ENCODE measurements at places on chromosomes 7 and 10.

DNA sequence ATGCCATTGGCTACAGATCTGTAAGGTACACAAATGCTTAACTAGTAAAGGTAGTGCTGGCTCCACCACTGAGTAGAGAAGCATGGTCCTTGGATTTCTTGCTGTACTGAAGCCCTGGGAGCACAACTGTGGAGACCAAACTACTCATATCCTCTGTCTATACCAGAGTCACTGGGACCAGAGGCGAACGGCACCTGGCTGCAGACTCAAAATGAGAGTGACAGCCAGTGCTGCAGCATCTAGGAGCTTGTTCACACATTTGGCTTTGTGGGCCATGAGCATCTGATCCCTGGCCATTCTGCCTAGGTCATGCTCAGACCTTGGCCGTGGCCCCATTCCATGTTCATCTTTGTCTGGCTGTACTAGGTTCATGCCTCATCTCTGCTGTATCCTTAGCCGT lies 31.9 kb downstream of the LRRC18 start:
- no peak for DNase-seq

GRCh38 chr10:75121322-75121721 lies 9.9 kb downstream of the SAMD8 start:
- DNase-seq, result no peak

- DNase-seq, result no peak
Observed at GRCh38 chr10:28072573-28072972, 73.7 kb upstream of the ODAD2 start.

DNA sequence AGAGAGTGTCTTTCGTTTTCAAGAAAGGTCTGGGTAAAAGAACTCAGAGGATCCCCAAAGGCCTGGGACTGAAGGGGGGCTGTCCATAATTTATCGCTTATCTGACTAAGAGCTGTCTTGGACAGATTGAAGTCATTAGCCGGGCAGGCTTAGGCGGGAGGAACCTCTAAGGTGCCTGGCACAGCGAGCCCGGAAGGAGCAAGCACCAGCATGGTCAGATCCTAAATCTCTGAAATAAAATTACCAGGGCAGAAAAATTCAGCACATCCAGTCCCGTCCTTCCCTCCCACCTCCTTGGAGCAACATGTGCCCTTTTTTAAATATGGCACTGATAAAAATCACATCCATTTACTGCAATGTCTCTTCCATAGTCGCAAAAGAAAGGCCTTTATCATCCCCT lies 86.8 kb downstream of the FAM204A start:
- DNase-seq, result no peak

DNA sequence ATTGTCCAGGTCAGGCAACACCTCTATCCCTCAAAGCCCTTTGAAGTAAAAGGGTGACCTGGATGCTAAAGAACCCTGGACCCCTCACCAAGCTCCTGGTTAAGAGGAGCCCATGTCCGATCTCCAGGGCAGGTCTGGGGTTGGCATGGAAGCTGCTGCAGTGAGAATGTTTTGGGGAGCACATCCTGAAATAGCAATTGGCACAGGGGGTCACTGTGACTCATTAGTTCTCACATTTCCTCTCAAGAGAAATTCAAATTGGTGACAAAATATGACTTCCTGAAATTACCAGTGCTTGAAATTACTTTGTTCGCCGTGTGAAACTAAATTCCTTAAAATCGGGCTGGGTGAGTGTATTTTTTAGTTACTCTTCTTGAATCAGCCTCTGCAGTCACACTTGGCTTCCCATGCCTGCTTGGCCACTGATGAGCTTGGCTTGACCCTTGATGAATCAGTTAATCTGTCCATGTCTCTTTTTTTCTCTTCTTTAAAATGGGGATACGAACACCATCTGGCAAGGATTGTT lies 18.8 kb upstream of the ARHGAP22 start:
- DNase-seq, result no peak

DNA sequence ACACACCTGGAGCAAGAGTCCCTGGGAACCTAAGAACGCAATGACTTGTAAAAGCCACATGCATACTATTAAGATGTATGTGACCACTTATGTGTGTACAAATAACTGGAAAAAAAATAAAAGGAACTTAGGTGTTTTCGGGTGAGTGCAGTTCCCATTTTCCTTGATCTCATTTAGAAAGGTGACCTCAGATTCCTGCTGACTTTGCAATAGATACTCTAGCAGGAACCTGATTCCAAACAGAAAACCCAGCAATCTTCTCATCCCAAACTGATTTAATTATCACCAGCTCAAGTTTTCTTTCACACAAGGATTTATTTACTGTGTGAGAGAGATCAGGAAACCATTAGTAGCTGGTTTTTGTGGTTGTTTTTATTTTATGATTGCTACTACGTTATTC lies 56.5 kb upstream of the LRGUK start:
- no peak for DNase-seq

DNA sequence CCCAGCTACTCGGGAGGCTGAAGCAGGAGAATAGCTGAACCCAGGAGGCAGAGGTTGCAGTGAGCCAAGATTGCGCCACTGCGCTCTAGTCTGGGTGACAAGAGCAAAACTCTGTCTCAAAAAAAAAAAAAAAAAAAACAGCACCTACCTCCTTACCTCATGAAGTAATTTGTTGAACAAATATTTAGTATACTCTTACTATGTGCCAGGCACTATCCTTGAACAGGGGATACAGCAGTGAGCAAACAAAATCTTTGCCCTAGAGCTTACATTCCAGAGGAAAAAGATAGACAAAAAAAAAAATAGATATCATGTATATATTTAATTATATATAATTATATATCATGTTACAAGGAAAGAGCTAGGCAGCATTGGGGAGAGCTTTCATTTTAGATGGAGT lies 36.4 kb upstream of the HERPUD2 start:
- no peak for DNase-seq

DNA sequence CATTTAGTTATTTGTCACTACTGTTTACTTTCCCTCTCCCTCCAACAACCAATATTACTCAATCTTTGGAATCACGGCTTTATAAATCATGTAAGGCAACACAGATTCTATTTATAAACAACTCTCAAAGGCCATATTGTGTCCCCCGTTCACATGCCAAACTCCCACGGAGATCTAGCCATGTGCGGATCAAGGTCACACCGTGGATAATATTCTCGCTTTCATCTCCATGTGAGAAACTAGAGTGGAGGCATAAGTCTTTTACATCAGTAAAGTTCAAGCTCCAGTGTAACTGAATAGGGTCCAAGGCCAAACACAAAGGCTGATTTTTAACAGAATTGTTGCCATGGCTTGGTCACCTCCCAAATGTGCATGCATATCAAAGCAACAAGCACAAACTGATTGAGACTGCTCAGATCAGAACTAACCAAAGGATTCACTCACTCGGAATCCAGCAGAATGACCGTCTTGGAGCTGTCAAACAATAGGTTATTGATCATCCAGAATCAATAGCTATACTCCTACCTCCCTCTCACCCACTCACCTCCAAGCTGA lies 569.5 kb upstream of the LRRN3 start:
- DNase-seq, result no peak

DNA sequence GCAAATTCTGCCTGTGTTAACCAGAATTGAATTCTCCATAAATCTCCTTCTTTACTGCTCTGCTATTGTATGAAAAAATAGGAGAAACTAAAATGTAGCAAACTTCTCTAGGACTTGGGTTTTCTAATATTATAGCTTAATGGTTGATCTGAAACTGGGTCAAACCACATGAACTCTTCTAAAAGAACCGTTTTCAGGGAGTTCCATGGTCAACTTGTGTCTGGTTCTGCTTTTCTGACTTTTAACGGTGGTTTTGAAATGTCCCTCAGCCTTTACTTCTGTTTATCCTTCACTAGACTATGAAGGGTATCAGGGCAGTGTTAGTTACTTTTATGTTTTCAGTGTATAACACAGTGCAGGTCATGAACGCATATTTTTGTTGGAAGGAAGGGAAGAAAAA lies 242.2 kb downstream of the TSPAN12 start:
- DNase-seq, result no peak

GRCh38 chr7:8778459-8778858 lies 345.1 kb downstream of the NXPH1 start:
- DNase-seq, result no peak

GRCh38 chr10:25063644-25064043 lies 47.2 kb downstream of the THNSL1 start:
- DNase-seq, result no peak

DNA sequence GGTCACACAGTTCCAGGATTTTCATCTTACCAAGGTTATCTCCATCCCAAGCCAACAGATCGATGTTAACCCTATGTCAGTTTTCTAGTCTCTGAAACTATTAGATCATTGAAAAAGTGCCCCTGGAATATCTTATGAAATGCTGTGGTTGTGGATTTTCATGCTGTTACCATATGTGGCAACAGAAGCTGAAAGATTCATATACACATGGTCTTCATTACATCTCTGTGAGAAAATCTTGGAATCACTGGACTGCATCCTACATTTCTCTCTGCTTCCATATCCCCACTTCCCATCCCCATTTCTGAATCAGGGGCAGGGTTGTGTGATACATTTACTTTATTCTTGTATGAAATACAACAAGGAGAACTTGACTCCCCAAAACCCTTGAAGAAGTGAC lies 146.1 kb downstream of the SLC16A9 start:
- no peak for DNase-seq

DNA sequence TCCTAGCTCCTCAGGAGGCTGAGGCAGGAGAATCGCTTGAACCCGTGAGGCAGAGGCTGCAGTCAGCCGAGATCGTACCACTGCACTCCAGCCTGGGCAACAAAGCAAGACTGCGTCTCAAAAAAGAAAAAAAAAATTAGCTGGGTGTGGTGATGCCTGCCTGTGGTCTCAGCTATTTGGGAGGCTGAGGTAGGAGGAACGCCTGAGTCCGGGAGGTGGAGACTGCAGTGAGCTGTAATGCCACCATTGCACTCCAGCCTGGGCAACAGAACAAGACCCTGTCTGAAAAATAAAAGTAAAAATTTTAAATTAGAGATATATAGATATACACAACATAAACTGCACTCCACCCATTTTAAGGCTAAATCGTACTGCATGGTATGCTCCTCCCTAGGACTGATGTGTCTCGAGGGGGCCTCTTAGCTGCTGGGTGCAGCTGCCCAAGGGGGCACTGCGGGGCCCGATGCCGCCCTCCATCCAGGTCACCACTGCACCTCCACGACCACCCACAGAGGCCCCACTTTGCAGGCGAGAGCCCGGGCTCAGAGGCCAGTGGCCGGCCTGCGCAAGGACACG lies 40.9 kb upstream of the FOXK1 start:
- no peak for DNase-seq

DNA sequence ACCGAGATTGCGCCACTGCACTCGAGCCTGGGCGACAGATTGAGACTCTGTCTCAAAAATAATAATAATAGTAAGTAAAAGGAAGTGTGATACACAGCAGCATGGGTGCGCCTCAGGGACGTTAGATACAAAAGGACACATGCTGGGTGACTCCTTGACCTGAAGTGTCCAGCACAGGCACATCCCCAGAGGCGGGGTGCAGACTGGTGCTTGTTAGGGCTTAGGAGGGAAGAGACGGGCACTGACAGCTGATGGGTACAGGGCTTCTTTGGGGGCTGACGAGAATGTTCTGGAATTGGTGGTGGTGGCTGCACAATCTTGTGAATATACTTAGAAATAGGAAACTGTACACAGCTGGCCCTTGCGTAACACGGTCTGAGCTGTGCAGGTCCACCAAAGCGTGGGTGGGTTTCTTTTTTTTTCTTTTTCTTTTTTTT lies 61.8 kb upstream of the DNAJB6 start:
- DNase-seq, result no peak

DNA sequence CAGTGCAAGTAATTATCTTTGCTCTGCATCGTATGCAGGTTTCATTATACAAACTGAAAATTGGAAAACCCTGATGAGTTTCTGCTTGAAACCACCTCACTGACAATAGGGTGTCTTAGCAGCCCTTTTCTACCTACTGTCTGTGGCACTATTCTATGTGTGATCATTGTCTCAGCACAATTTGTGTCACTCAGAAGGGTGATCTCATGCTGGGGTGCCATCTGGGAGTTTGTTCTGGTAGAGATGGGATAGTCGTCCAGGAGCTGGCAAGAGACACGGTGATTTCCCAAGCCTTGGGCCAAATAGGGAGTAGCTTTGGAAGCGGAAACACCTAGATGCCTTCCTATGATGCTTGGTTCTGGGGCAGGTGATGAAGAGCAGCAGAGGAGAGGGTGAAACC lies 186.3 kb downstream of the FRMD4A start:
- DNase-seq, result no peak

- no peak for DNase-seq
Observed at GRCh38 chr7:118836933-118837332, 612.4 kb downstream of the ANKRD7 start.

DNA sequence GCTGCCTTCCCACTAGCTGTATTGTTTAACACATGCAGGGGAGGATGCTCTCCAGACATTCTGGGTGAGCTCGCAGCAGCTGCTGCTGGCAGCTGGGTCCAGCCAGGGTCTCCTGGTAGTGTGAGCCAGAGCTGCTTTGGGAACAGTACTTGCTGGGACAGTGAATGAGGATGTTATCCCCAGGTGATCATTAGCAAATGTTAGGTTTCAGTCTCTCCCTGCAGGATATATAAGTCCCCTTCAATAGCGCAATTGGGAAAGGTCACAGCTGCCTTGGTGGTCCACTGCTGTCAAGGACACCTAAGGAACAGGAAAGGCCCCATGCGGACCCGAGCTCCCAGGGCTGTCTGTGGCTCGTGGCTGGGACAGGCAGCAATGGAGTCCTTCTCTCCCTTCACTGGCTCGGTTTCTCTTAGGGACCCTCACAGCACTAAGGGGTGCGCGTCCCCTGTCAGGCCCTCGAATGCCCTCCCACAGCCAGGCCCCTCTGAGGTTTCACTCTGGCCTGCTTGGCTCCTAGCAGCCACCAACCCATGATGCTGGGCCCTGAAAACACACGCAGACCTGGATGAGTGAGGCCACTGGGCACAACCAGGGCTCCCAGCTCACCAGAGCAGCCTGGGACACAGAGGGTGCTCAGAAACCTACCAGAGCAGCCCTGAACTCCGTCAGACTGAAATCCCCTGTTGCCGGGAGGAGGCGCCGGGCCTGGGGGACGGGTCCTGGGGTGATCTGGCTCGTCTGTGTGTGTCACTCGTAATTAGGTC lies 173.0 kb upstream of the LANCL2 start:
- DNase-seq, result no peak

DNA sequence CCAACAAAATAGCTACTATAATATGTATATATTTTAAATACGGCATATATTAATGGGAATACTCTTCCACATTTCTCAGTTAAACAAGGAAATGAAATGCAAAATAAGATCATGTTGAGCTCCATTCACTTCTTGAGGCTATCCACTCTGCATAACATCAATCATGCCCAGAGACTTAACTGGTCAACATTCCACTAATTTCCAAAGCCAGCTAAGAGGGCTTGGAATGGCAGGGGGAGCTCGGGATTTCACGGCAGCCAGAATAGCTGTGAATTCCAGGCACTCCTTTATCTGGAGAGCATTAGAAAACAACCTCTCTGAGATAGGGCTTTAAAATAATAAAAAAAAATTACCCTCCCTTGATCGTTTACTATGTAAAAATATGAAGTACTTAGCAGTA lies 194.9 kb upstream of the CDCA7L start:
- no peak for DNase-seq

DNA sequence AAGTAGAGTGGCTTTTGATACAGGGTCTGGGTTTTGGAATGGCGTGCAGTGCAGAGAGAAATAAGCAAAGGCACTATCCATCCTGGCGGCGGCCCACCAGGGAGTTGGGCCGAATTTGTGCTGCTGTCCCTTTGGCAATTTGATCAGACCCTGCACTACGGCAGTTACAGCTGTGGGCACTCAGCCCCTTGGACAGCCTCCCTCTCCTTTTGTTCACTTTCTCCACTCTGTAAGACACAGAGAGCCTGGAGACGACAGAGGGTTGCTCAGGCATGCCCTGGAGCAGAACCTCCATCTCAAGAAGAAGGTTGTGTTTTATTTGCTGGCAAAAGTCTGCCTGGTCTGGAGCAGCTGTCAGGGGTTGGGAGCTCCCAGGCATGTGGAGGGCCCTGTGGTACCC lies 55.8 kb downstream of the LHPP start:
- no peak for DNase-seq

All from activated naive CD8-positive, alpha-beta T cell treated with anti-CD3 and anti-CD28 coated beads for 36 hours (primary cell).